ENCODE measurements at places on chromosomes 4 and X. TPM values are rescaled to one million over a fixed set of nuclear protein-coding genes. Genes with fewer than 3 reads are reported as not detected.

BTK gene
- total RNA-seq = not detected

GAGE13 gene
- total RNA-seq = not detected

PPEF2 gene
- not detected for total RNA-seq

ARAP2 gene
- total RNA-seq = 1.5 TPM

TCEAL2 gene
- total RNA-seq = not detected

CCNA2 gene
- total RNA-seq = 63.9 TPM

KLB gene
- total RNA-seq = not detected

Data from fibroblast of the aortic adventitia (primary cell).